Natural killer cell treated with Interleukin-12 subunit alpha and Interleukin-12 subunit beta and Interleukin-15 and Interleukin-18, amount 100 ng/mL, for 72 hours (primary cell): ENCODE measurements at places on chromosomes 13 and 19. TPM values are rescaled to one million over a fixed set of nuclear protein-coding genes. Genes with fewer than 3 reads are reported as not detected.

DNA sequence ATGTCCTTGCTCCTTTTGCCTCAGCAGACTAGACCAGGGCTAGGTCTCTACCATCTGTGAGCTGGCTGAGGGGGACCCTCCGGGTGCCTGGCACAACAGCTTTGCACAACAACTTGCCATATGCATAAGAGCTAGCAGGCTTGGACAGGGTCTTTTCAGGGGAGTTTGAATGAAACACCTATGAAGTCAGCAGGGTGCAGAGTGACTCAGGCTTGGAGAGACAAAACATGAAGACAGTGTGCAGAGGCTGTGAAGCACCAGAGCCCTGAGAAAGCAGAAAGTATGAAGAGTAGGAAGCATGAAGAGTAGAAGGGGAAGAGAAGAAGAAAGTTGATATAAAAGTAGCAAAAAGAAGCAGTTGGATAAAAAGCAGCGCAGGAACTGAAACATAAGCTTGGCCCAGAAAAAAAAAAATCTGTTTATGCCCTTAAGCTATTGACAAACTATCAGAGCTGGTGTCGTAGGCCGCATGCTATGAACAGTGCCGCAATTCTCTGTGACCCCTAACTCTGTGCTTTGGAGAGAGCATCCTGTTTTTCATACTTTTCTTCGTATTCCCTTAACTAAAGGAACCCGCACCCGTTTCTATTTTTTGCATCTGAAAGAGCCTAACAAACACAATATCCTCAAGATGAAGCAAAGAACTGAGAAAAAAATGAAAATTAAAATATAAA, 52.7 kb upstream of the FAM216B start:
- DNase-seq = no peak

Gene VWA8
- total RNA-seq = 24.0 TPM

Gene CEACAM7
- total RNA-seq = not detected

DNA sequence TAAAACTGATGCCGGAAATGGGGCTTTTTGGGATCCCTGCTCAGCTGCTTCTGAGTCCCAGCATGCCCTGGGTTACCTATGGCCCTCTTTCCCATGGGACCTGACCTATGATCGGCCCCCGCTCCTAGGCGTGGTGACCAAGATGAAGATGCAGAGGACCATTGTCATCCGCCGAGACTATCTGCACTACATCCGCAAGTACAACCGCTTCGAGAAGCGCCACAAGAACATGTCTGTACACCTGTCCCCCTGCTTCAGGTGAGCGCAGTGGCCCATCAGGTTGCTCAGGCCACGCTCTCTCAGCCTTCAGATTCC, 1.5 kb downstream of the RPS11 start:
- DNase-seq = no peak

Gene ZNF571
- total RNA-seq = 2.0 TPM

Gene ZNF681
- total RNA-seq = 2.9 TPM

Gene KRTDAP
- not detected for total RNA-seq

DNA sequence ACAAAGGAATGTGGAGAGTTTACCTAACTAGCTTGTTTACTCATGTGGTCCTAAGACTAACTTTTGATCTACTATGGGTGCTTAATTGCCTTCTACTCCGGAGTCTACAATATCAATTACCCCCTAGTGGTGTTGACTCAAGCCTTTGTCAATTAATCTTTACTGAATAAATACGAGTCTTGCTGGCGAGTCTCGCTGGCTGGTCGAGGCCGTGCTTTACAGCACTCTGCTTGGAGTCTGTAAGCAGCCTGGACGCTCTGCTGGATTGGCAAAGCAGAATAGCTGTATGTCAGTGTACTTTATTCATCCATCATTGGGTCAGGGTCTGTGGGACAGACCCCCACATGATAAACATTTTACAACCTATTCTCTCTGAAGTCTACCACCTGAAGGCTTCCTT, 9.9 kb upstream of the SPART start:
- no peak for DNase-seq

- DNase-seq = no peak
These were observed 318.1 kb downstream of the GPC5 start for GRCh38 chr13:91716436-91717065.

Gene CILP2
- total RNA-seq = 0.42 TPM

DNA sequence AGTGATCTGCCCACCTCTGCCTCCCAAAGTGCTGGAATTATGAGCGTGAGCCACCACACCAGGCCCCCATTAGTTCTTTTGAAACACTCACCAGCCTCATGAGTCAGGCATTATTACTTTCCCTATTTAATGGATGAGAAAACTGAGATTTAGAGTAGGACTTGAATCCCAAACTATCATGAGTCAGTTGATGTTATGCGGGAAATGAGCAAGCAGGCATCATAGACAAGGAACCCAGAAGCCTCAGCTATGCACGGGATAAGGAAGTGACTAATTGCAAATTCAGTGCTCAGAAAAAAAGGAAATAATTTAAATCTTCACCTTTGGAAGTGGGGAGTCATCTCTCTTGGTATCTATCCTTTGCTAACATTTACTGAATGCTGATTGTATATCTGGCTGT, 217.5 kb downstream of the ABCC4 start:
- DNase-seq = no peak

Gene ZNF772
- total RNA-seq = 3.4 TPM
